SK-N-SH treated with all-trans-retinoic acid at 6 μM for 48 hours (cell line): ENCODE measurements at places on chromosomes 5 and 9.

GRCh38 chr5:177437623-177438022 lies 9.0 kb upstream of the PRR7 start:
- no peak for ATAC-seq

GRCh38 chr5:115431116-115431515 lies 113.5 kb downstream of the FEM1C start:
- no peak for ATAC-seq

- ATAC-seq, result peak; percentile 52; the same call in 2 of the 3 replicates
Observed at GRCh38 chr5:98292496-98292895, 481.0 kb upstream of the RGMB start.

DNA sequence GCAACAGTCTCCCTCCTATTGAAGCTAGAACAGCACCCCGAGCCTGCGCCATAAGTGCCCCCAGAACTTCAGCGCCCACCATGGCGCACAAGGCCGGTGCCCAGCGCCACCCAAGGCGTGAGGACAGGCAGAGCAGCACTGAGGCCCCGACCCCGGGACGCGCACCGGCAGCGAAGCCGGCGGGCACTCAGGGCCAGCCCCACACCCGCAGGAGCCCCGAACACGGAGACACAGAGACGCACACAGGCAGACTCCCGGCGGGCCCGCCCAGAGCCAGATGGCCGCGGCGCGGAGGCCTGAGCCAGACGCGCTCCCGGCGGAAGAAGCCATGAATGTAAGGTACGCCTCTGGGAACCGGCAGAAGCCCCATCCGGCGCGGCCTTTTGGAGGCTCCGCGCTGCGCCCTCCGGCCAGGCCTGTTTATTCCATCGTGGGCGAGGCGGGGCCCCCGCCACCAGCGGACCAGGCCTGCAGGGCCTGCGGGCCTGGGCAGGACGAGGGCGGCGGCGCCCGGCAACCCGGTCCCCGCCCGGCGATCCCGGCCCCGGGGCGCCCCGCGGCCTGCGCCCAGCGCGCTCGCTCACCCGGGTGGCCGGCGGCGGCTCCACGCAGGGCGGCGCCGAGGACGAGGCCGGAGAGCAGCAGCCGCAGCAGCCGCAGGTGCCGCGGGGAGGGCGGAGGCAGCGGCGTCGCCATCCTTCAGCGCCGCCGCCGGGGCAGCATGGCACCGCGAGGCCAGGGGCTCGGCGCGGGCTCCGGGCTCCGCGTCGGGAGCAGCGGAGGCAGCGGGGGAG lies 486 bp downstream of the NPDC1 start:
- peak; percentile 58 for ATAC-seq

DNA sequence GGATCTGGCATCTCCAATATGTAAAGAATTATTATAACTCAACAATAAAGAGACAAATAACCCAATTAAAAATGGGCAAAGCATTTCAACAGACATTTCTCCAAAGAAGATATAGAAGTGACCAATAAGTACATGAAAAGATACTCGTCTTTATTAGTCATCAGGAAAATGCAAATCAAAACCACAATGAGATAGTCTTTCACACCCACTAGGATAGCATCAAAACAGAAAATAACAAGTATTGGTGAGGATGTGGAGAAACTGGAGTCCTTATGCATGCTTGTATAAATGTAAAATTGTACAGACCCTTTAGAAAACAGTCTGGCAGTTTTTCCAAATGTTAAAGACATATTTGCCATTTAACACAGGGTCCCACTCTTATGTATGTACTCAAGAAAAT lies 39.1 kb upstream of the ITGA1 start:
- ATAC-seq, result no peak
